ENCODE measurements at places on chromosomes 2 and 18.

DNA sequence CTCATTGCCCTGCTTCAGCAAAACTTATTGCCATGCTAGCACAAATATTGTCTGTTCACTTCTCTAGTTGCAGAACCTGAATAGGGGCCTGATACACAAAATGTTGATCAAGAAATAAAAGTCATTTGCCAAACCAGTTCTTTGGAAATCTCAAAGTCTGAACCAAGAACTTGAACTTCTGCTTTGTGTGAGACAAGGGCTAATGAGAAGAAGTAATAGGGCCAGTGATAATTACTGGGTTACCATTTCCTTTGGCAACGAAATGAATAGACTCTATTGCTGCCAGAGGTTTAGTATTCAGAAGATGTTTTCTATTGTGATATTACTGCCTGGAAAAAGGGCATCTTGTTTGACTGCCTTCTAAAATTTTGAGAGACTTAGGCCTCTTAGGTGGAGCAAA is 35.0 kb downstream of the TMEFF2 start:
- no peak for DNase-seq

DNA sequence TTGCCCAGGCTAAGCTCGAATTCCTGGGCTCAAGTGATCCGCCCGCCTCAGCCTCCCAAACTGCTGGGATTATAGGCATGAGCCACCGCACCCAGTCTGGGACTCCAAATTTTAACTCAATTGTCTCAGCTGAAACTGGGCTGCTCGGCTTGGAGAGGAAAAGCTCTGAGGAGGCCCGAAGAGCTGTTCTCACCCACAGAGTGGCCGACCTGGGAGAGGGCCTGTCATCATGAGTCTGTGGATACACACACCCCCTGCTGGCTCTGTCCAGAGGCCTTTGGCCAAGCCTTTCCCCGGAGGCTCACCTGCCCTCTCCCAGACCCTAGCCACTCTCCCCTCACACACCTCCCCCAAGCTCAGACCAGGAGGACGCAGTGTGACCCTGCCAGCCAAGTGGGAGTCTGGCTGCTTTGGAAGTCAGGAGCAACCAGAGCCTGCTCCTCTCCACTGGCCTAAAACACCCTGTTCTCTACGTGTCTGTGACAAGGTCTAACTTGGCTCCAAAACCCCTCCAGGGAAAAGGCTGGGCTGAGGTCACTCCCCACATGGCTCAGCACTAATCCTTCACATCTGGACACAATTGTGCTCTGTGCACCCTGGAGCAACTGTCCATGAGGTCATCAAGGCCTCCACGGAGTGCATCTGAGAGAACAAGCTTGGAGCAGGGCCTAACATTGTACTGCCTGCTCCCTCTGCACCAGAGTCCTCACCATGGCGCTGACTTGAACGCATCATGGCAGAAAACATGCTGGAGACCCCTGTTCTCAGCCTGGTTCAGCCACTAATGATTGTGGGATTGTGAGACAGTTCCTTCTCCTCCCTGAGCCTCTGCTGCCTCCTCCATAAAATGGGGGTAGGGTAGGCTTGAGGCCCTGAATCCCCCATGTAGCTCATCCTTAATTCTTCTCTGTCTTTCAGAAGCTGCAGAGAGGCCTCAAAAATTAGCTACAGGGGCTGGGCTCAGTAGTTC is 49.9 kb upstream of the RAB6C start:
- no peak for DNase-seq

- DNase-seq = no peak
Observed at GRCh38 chr2:23589739-23590138, 204.8 kb downstream of the KLHL29 start.

DNA sequence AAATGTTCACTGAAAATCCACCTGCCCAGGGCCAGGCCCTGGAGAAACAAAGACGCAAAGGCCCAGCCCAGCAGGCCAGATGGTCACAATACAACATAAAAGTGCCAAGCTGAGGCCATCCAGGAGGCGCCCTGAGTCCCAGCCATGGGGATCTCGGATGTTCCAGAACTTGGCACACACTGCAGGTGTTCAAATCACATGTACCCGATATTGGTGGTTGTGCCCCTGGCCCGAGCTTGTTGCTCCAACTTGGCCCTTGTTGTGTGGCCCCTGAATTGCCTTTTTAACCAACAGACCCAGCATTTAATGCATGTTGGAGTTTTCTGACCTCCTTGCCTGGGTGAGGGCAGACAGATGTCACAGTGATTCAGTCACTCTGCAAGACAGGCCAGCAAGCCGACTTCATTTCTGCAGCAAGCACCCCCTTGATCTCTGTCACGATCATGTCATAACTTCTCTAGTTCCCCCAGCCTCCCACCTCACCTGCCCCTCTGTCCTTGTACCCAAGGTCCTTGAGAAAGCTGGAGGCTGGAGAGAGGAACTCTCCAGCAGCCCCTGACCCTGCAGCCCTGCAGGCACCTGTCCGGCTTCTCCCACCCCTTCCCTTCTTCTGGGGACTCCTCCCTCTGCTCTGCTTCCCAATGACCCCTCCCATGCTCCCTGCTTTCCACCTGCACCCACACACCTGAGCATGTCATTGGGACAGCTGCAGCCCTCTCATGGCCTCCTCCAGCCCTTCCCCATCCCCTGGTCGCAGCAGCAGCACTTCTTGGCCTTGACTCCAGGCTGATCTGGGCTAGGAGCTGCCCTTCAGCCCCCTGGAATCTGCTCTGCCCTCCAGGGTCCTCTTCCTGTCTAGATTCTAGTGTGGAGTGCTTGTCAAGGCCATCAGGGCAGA is 9.1 kb downstream of the NGEF start:
- DNase-seq = no peak

GRCh38 chr2:27991146-27991545 is 100.6 kb downstream of the BABAM2 start:
- DNase-seq = no peak

DNA sequence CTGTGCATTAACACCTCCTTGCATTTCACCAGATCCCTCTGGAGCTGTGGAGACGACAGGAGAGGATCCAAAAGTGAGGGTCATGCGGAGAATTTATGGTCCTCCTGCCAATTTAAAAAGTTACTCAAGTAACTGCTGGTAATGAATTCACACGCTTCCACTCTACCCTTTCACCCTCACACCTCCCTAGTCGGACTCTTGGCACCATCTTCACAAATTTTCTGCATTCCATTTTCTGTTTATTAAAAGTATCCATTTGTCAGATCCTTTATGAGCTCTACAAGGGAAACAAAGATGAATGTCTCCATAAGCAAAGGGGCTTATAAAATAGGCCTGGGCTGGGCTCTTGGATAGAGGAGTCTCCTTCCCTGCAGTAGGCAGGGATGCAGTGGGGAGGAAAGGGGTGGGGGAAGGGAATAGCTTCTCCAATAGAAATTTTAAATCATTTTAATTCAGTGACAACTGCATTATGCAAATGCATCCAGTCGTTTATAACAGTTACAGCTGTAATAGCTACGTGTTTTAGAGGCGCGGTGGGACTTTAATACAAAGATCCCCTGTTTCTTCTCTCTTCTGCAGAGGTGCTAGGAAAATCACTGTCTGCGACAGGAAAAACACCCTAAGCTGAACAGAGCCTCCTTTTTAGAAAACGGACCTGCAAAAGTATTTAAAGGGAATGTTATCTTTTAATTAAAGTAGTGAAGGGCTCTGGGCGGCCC is 132.2 kb downstream of the EPHA4 start:
- DNase-seq = no peak

GRCh38 chr2:119549241-119549640 is 5.0 kb downstream of the CFAP221 start:
- no peak for DNase-seq

DNA sequence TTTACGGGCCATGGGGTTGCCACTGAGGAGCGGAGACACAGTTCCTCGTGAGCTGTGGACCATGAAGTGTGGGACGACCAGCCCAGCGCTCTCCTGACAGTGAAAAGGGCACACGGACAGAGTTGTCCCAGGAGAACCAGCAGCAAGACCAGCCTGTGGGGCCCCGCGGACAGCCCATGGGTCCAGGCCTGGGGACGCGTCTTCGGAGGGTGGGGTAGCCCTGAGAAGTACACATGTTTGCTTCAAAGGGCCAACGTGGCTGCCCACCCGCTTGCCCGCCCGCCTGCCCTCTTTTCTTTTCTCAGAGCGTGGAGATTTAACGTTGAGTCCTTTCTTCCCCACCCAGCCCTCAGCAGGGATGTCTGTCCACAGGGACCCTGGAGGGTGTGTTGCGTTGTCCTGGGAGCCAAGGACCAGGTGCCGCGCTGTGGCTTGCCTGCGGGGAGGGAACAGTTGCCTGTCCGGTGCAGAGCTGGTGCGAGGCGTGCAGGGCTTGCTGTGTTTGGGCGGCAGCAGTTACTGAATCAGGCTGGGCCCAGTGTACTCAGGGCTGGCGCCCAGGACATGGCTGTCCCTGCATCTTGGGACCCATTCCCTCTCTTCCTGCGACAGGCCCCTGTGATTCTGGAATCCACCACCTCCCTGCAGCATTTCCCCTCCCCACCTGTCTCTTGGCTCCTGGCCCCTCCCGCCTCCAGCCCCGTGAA is 120.1 kb upstream of the HDAC4 start:
- DNase-seq = no peak

- no peak for DNase-seq
Observed at GRCh38 chr2:8267048-8267447, 414.8 kb upstream of the ID2 start.

- no peak for DNase-seq
Observed at GRCh38 chr2:18771212-18771611, 181.8 kb upstream of the NT5C1B start.

DNA sequence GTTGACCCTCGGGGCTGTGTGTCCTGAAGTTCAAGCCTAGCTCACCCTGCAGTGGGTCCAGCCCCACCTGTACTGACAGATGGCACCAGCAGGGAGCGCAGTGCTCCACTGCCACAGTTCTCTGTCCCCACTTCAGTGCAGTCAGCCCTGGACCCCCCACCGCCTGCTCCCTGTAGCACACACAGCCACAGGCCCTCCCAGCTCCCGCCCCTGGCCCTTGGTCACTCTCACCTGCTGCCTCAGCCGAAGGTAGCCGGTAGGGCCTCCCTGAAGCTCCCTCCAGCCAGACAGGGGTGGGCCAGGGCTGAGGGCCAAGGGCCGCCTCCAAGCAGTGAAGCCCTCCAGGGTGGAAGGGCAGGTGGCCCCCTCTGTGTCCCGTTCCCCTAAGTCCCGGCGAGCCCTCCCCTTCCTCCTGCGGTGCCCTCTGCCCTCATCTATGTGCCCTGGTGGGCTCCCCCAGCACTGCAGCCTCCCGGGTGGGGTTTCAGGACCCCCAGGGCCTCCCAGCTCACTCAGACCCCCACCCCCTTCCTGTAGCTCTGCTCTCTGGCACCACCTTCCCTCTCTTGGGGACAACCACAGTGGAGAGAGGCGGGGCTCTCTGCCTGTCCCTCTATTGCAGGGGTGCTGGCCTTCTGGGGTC is 10.8 kb upstream of the ALPP start:
- peak; percentile 45 for DNase-seq

- no peak for DNase-seq
Observed at GRCh38 chr2:158529379-158530259, 72.9 kb downstream of the PKP4 start.

DNA sequence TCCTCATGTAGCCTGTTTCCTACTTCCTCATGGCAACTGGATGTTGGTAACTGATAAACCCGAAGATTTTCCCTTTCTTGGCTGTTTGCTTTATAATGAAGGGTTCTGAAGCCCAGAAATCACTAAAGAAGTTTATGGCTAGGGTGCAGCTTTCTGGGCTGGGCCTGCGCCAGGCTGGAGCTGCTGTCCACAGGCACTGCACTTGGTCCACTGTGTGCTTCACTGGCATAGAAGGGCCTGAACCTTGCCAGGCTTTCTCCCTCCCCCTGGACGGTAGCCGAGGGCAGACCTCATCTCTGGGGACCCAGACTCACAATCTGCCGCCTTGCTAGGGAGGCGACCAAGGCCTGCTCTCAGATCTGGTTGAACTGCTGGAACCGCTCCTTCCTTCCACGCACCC is 133.3 kb upstream of the SPRED2 start:
- DNase-seq = no peak

DNA sequence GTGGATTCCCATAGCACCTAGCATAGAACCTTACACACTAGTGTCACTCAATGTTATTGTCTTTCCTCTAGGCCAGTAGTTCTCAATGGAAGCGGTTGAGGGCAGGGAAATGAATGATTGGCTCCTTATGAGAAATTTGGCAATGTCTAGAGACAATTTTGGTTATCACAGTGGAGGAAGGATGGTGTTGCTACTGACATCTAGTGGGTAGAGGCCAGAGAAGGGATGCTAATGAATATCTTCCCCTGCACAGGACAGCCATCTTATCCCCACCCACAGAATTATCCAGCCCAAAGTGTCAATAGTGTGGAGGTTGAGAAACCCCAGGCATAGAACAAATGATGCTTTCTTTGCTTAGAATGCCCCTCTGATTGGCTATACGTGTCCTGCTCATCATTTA is 15.8 kb downstream of the C18orf63 start:
- no peak for DNase-seq

GRCh38 chr2:44778671-44779476 is 162.6 kb upstream of the SIX3 start:
- no peak for DNase-seq

DNA sequence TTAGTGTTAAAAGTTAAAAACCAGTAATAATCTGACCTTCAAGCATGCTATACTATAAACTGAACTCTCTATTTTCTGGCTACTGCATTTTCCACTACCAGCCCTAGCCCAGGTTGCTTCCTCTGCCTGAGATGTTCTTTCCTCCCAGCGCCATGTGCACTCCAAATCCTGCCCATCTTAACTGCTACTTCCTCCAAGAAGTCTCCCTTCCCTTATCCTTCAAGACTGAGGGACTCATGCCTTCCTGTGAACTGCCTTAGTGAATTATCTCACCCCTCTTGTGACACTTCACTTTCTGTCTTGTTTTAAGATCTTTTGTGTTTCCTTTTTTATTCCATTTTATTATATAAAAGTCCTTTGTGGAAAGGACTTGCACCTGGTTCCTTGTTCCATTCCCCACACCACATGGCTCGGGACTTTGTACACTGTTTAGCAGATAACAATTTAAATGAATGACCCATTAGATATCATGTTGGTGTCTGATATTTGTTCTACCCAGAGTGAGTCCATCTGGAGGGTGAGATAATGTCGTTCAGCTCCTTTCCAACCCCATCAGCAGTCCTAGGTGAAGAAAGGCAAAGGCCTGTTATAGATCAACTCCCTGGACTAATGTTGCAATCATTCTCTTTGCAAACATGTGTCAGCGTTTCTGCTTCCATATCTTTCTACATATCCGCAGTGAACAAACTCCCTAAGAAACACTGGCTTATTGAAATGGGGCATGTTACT is 20.9 kb upstream of the AGFG1 start:
- no peak for DNase-seq

DNA sequence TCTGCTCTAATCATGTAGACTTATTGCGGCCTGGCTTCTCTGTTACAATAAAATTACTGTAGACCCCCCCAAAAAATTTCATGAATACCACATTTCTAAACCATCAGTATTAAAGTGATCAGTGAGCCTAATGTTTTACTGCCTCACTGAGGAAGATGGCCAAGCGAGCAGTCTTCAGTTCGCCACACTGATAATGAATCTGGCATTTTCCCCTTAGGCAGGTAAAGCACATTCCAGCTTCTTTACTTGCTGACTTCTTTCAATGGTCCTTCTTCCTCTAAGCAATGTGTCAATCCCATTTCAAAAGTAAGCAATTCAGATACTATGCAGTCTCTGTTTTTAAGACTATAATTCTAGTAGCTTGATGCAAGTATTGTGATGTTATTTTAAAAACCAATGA is 137.6 kb downstream of the LAMA1 start:
- no peak for DNase-seq

Measured in left forelimb (tissue), 1 donor.